ENCODE measurements at places on chromosomes 6 and 20. TPM values are rescaled to one million over a fixed set of nuclear protein-coding genes. Genes with fewer than 3 reads are reported as not detected.
A peak's percentile ranks its signal among the peaks of the same experiment; 100 is the strongest.

DNA sequence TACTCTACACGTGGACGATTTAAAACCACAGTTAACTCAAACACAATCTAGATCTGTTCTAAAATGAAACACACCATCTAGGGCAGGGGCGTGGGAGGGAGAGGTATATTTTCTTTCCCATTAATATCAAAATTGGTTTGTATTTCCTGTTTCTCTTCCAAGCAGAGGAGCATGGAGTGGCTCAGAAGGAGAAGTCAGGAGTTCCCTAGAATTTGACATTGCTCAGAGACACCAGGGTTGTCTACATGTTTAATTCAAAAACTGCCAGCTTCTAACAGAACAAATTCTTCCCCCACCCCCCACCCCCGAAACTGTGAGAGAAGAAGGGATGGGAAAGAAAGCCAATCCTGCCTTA lies 2.3 kb downstream of the PREX1 start:
- DNase-seq: no peak

Gene RAB44
- total RNA-seq: not detected

- DNase-seq: no peak
Measured at GRCh38 chr6:123439371-123439770, 197.4 kb downstream of the TRDN start.

DNA sequence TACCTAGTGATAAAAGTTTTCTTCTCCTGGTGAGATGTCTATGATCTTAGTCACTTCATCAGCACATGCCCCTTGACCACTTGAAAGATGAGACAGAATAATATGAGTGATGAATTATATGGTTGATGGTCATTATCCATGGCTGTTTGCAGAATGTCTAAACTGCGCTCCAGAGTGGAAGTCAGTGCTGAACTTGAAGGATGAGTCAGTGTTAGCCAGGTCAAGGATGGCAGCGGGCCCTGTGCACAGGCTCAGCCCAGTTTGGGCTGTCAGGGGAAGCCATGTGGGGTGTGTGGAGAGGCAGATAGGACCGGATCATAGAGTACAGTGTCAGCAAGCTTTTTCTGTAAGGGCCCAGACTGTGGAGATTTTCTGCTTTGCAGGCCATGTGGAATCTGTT lies 67.2 kb upstream of the KIF25 start:
- DNase-seq: peak; percentile 63

- no peak for DNase-seq
Measured at GRCh38 chr20:60749804-60750602, 502.1 kb upstream of the CDH4 start.

GRCh38 chr6:132512342-132512637 lies 626 bp downstream of the STX7 start:
- no peak for DNase-seq

DNA sequence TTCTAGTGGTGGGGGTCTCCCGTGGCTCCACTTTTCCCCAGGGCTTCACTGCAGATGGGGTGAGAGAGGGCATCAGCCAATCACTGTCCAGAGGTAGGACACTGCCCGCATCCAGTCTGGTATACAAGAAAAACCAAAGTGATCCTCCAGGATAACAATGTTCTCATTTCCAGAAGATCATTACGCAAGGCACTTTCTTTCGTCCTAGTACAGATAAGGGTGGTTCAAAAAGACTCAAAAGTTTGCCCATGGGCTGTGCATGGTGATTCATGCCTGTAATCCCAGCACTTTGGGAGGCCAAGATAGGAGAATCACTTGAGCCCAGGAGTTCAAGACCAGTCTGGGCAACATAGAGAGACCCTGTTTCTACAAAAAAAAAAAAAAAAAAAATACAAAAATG lies 16.4 kb downstream of the GMDS start:
- no peak for DNase-seq

Gene MAFB
- 41.9 TPM for total RNA-seq

All from thyroid gland (tissue), 4 donors.